ENCODE measurements at places on chromosomes 6 and 20.
A peak's percentile ranks its signal among the peaks of the same experiment; 100 is the strongest.

GRCh38 chr6:6695625-6696276, 107.2 kb downstream of the LY86 start:
- DNase-seq, result no peak

- DNase-seq, result no peak
Measured at GRCh38 chr20:11937230-11937629, 19.5 kb downstream of the BTBD3 start.

- DNase-seq, result no peak
Measured at GRCh38 chr20:41166201-41167117, 29.1 kb downstream of the PLCG1 start.

DNA sequence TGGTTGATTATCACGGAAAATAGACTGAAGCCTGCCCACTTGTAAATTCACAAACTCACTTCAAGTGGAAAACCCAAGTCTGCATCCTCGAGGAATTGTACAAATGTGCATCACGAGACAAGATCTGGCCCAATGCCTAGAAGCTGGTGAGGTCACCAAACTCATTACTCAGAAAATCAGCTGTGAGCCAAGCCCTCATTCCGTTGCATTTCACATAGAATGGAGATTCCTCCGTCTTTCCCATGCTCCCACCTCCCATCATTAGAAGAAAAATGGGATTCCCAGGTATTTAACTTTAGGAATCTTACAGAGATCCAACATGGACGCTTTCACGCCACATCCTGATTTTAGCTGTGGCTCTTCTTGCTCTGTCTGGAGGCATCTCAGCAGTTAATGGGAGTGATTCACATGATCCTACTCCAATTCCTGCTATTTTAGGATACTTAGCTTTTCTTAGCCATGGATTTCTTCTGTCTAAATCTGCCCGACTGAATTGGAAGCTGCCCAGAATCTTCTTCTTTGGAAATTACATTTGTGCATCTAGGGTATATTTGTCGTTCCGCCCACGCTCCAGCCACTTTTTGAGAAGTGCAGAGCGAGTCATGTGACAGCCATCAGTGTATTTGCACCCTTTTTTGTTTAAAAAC, 68.7 kb upstream of the STMND1 start:
- DNase-seq, result no peak

DNA sequence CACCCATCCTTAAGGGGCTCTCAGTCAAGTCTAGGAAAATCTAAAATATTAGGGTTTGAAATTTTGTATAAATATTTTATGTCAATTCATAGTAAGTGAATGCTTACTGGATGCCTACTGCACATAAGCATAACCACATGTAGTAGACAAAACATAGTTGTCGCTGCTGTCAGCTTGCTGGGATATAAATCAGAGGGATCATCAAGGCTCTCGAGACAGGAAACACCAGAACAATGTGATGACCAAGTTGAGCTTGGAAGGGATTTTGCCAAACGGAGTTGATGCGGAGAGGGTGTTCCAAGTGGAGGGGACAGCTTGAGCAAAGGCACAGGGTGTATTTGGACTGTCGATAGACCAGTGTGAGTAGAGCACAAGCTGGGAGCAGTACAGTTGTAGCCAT, 105.8 kb upstream of the SUPT3H start:
- no peak for DNase-seq

DNA sequence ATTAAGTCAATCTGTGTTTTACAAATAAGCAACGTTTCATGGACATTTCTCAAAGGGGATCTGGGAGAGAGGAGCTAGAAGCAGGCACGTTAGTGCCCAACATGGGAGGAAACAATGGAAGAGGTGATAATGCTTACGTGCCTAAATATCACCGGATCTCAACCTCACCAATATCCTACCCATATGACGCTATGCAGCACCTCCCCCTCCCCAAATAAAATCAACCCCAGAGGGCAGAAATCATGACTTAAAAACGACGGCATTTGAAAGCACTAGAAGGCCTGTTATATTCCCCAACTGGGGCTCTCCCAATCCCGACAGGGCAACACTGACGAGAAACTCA, 425 bp downstream of the HBS1L start:
- DNase-seq, result no peak

- DNase-seq, result no peak
Measured at GRCh38 chr6:28345201-28345600, 4.5 kb upstream of the ZKSCAN3 start.

DNA sequence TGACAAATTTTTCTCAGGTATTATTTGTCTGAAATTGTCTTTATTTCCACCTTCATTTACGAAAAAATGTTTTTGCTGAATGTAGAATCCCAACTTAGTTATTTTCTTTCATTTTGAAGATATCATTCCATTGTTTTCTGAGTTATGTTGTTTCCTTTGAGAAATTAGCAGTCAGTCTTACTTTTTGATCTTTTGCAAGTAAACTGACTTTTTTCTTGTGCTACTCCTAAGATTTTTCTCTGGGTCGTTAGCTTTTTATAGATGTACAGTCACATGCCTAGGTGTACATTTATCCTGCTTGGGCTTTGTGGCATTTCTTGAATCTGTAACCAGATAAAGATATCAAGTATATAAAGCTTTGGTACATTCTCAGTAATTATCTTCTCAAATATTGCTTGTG, 29.6 kb upstream of the ASIP start:
- no peak for DNase-seq

GRCh38 chr20:63321148-63321831, 28.3 kb downstream of the COL20A1 start:
- no peak for DNase-seq

- DNase-seq, result no peak
Measured at GRCh38 chr20:59830665-59831023, 102.8 kb downstream of the SYCP2 start.

- DNase-seq, result no peak
Measured at GRCh38 chr20:7853493-7853892, 86.8 kb downstream of the HAO1 start.

DNA sequence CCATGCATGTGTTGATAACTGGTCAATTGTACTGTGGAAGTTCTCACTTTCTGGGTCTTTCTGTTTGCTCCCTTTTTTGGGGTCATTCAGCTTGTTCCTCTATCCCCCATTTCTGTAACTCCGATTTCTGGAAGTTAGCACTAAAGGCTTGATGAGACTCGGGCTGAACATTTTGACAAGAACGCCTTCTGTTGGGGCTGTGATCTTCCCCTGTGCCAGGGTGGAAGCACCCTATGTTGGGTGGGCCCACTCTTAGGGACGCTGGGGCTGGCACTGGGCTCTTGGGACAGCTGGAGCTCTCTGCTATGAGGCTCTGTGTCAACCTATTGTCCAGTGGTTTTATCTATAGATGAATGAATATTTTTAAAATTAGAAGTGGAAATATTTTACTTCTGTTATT, 60.1 kb upstream of the FRMD1 start:
- no peak for DNase-seq

- peak; percentile 54 for DNase-seq
Measured at GRCh38 chr6:13303668-13304017, 24.7 kb downstream of the TBC1D7 start.

DNA sequence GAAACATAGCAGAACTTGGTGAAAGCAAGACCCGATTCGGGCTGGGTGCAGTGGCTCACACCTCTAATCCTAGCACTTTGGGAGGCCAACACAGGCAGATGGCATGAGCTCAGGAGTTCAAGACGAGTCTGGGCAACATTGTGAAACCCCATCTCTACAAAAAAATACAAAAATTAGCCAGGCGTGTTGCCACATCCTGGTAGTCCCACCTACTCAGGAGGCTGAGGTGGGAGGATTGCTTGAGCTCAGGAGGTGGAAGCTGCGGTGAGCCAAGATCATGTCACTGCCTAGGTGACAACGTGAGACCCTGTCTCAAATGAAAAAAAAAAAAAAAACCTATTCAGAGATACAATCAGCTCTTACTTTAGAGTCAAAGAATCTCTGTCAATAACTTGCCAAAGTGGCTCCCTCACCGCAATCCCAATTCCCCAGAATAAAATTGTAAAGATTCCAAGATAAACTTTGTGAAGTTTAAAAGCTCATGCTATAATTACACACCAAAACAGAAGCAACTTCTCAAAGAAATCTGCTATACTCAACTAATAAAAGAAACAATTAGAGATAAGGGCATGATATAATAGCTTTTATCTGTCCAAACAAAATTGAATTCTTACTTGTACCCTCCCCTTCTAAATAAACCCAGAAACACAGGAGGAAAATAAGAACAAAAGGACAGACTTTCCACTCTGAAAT, 33.6 kb downstream of the CDK19 start:
- no peak for DNase-seq

DNA sequence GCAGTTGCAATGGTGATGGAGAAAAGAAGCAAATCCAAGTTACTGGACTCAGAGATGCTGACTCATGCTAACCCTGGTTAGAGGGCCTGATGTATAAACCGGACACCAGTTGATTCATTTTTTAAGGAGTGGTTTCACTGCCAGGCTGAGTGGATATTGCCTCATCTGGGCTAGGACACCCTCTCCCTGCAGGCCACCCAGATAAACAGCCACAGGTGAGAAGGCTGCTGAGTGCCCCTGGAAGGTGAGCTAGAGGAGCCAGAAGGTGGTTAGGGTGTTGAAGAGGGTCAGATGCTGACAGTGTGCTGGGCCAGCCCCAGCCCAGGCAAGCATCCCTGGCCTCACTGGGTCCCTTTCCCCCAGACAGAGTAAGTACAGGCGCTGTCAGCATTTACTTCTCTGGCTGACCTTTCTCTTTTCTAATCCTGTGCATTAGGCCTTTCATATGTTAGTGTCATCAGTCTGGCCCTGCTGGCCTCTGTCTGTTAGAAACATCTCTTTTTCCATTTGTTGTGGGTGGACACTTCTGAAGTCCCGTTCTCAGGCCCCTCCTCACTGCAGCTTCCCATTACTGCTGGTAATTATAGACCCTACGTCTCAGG, 13.5 kb downstream of the EPB41L1 start:
- no peak for DNase-seq

- no peak for DNase-seq
Measured at GRCh38 chr6:80725156-80725930, 618.9 kb downstream of the BCKDHB start.

GRCh38 chr20:52210037-52210990, 18.7 kb upstream of the ZFP64 start:
- DNase-seq, result no peak

GRCh38 chr6:35024551-35025054, 116.5 kb downstream of the TCP11 start:
- DNase-seq, result no peak

DNA sequence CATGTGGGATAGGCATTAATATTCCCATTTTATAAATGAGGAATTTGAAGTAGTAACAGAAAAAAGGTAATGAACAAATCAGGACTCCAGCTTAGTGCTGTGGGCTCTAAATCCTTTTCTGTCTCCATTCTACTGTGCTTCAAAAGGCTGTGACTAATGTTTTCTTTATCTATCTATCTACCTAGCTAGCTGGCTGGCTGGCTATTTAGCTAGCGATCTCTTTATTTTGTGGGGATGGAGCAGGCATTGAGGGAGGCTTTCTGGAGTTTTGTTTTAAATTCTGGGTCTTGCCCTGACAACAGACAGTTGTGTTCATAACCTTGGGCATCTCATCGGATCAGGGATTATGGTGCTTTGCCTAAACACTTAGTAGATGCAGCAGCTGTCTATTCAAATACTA, 139.2 kb downstream of the SOX4 start:
- DNase-seq, result no peak

DNA sequence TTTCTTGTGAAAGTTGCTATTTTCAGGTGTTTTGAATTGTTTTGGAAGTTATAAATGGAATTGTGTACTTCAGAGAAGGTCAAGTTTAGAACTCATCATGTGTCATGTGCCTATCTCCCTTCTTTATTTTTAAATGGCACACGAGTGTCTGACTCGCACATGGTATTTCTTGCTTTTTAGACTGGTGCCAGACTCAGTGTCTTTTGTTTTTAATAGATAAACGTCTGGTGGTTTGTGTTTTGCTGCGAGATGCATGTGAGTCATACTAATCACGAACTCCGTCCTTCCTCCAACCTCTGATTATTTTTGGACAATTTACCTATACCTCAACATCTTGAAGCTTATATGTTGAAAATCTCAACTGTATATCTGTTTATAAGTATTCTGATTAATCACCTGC, 292.1 kb downstream of the CDKAL1 start:
- no peak for DNase-seq

DNA sequence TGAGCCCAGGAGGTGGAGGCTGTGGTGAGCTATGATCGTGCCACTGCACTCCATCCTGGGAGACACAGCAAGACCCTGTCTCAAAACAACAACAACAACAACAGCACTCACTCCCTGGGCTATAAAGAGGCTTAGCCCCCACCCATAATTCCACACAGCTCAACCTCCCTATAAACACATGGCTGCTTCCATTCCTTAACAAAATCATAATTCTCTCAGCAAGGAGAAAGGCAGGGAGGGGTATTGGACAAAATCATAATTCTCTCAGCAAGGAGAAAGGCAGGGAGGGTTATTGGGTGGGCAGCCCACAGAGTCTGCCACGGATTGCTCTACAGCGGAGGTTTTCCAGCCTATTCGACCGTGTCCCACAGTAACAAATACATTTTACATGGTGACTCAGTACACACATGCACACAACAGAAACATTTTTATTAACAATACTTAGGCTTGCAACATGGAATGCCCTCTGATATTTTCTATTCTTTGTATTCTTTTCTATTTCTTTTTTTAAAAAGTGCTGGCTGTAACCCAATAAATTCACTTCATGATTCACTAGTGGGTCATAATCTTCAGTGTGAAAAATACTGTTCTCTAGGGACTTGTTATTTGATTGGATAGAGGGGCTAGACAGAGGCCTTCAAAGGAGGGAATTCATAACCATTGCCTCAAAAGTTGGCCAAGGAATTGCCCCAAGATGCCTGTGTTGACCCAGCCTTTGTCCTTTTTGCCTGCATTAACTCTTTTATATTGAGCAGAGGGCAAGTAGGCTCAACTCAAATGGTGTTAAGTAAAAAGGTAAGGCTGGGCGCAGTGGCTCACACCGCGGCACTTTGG, 50.6 kb upstream of the ZMYND8 start:
- DNase-seq, result no peak

DNA sequence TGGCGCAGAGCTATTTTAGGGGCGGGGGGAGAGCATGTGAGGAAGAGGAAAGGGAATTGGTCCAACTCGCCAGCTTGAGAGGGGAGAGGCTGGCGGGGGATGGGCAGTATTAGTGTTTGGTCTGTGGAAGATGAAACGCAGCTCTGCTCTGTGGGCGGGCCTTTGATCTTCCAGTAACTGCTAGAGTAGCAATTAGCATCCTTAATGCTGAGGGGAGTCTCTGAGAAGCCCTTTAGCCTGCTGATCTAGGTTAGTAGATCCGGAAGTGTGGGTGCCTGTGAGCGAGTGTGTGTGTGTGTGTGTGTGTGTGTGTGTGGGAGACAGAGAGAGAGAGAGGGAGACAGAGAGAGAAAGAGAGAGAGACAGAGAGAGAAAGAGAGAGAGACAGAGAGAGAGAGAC, 117.2 kb upstream of the BACH2 start:
- peak; percentile 94 for DNase-seq

GRCh38 chr20:14570811-14571210, 233.4 kb upstream of the FLRT3 start:
- no peak for DNase-seq

- no peak for DNase-seq
Measured at GRCh38 chr6:136326038-136326553, 36.5 kb upstream of the BCLAF1 start.

- DNase-seq, result no peak
Measured at GRCh38 chr6:6179858-6180623, 140.4 kb downstream of the F13A1 start.

GRCh38 chr20:37228082-37228481, 33.5 kb downstream of the GHRH start:
- DNase-seq, result no peak

- no peak for DNase-seq
Measured at GRCh38 chr6:160387916-160388643, 39.9 kb downstream of the SLC22A3 start.

- no peak for DNase-seq
Measured at GRCh38 chr6:167308207-167308606, 16.7 kb upstream of the TTLL2 start.
